COR-L47 (cell line): ENCODE measurements at places on chromosomes 13 and 19.

DNA sequence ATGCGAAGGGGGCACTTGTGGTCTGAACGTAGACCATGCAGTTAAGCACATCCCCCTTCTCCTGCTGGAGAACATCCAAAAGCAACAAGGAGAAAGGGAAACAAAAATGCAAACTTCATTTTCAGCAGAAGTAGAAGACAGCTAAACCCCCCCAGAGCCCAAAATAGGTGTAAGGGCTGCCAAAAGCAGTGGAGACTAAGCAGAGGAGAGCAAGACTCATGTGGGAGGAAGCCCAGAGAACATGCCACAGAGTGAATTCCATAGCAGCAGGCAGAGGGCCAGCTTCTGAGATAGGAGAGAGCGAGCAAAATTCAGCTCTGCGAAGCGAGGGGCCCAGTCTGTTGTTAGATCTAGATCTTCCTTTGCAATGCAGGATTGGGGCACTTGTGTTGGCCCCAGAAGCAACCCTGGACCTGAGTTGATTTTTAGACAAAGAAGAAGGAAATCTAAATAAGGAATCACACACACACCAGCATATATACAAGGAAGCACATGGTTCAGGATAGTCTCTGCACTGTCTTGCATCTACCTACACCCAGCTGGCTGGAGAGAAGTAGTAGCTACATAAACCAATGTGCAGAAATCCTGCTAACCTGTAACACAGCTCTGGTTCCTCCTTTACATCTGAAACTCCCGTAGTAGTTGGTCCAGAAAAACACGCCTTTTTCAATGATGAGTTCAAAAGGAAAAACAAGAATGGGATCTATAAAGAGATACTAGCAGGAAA lies 199.6 kb downstream of the SPRY2 start:
- DNase-seq = no peak

DNA sequence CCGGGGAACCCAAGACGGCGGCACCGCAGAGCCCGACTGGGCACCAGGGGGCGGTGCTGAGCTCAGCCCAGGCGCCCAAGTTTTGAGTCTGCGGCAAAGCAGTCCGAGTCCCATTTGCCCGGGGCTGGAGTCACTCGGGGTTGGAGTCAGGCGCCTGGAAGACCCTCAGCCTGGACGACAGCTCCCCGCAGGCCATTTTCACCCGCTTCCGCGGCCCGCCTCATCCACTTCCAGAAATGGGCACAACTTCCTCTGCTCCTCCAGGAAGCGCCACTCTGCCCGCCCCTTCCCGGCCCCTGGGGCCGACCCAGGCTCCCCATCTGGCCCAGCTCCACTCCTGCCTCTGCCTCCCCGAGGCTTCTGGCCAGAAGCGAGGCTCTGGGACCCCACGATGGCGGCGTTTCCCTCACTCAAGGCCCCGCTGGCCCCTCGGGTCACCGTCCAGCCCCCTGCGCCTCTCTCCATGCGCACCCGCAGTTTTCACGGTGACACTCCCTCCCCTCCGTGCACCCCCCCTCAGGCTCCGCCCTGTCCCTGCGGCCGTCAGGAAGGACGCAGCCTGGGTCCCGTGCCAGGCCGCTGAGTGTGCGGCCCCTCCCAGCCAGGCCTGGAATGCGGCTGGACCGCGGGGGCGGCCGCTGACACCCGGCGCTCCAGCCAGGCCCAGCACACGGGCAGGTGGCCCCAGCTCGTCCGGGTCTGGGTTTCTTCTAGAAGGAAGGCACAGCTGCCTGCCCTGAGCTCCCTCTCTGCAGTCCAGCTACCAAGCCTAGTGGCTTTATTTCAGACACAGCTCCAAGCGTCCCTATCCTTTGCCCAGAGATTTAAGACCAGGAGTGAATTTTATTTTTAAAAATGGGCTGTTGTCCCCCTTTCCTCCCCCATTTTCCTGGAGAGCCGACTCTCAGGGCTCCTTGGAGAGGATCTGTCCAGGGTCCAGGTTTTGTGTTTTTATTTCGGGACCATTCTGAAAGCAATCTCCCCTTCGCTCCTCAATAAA lies 4.7 kb downstream of the SERTAD1 start:
- DNase-seq = peak; percentile 56

DNA sequence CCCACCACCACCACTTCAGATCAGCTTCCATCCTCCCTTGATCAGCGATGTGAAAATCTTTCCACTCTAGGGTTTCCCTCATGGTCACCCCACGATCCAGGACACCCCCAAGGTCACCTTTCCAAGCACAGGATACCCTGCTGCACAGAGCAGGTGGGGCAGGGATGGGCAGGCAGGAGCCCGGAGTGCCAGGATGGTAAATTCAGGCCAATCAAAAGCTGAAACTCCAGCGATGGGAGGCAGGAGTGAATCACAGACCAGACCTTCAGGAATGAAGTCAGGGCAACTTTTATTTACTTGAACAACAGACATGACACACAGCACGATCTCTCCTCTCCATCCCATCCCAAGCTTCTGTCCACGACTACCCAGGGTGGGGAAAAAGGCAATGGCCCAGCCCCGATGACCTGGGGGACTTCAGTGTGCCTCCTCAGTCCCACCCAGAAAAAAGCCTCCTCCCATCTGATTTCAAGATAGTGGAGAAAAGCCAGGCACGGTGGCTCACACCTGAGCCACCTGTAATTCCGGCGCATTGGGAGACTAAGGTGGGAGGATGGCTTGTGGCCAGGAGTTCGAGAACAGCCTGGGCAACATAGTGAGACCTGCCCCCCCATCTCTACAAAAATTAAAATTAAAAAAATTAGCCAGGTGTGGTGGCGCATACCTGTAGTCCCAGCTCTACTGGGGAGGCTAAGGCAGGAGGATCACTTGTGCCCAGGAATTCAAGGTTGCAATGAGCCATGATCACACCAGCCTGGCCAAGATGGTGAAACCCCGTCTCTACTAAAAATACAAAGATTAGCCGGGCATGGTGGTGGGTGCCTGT lies 39.2 kb downstream of the ZSWIM4 start:
- DNase-seq = no peak

DNA sequence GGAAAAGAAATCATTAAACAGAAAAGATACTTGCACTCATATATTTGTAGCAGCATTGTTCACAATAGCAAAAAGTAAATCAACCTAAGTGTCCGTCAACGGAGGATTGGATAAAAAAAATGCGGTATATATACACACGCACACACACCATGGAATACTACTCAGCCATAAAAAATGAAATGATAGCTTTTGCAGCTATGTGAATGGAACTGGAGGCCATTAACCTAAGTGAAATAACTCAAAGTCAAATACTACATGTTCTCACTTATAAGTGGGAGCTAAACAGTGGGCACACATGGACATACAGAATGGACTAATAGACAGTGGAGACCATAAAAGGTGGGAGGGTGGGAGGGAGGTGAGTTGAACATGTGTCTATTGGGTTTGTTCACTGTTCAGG lies 18.4 kb downstream of the WBP4 start:
- DNase-seq = no peak

- DNase-seq = no peak
Measured at GRCh38 chr19:51524666-51525264, 6.7 kb downstream of the SIGLEC6 start.

DNA sequence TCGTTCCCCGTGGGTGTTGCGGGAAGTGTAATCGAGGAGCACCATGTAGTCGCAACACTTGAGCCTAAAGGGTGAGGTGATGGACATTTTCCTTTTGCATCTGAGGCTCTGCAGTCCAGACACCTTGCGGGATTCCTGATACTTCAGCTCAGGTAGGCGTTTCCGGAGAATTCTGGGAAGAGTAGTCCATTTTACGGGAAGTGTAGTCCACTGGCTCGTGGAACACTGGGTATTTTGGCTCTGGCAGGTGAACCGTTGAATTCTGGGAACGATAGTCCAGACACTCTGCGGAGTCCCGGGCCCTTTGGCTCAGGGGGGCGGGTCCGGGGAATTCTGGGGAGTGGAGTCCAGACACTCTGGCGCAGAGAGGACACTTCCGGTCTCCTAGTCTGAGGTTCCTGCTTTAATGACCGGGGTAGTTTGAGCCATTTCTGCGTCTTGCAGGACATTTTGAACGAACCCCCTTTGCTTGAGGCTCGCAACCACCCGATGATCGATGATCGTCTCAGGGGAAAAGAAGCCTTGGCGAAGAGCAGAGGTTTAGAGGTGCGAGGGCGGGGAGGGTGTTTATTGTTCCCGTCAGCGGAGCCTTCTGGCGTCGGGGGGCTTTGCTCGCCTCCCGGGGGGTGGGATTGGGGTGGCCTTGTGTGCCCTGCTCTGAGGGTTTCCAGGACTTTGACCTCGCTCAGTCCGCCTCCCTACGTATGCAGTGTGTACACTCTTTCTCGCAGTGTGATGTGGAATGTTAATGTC lies at the start of gene ZNF223:
Gene ZNF223, plus strand, starts transcription at position 387 of the 753 bp plus-strand sequence. CDS start 3,141 bp downstream, outside the sequence.
- DNase-seq = peak; percentile 97

DNA sequence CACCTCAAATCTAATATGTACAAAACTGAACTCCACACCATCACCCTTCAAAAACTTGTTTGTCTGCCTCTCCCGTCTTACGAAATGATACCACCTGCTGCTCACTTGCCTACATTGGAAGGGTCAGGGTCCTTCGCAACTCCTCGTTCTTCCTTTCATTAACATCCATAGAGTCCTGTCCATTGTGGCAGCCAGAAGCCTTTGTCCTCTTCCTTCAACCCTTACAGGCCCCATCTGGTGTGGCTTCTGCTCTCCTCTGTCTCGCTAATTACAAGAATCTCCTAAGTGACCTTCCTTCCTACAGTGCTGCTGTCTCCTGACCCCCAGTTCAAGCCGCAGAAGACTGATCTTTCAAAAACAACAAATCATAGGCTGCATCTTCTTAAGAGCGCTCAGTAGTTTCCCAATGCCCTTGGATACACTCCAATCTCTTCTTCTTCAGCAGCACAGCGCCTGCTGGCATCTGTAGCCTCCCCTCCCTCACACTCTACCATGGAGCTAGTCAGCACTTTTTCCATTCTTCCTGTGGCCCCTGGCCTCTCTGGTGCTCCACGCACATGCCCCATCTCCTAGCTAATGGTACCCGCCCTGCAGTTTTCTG lies 382.7 kb downstream of the LIG4 start:
- DNase-seq = no peak
